BJ (cell line): ENCODE measurements at places on chromosomes 6 and 20. TPM values are rescaled to one million over a fixed set of nuclear protein-coding genes. Genes with fewer than 3 reads are reported as not detected.

DNA sequence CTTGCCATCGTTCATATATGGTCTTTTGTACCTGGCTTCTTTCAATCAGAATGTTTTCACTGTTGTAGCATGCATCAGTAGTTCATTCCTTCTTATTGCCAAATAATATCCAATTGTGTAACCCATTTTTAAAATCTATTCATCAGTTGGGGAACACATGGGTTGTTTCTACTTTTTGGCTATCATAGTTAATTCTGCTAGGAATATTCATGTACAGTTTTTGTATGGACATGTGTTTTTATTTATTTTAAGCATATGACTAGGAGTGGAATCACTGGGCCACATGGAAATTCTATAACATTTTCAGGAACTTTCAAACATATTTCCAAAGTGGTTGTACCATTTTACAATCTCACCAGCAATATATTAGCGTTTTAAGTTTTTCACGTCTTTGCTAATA, 187.4 kb upstream of the PRND start:
- DNase-seq = no peak

DNA sequence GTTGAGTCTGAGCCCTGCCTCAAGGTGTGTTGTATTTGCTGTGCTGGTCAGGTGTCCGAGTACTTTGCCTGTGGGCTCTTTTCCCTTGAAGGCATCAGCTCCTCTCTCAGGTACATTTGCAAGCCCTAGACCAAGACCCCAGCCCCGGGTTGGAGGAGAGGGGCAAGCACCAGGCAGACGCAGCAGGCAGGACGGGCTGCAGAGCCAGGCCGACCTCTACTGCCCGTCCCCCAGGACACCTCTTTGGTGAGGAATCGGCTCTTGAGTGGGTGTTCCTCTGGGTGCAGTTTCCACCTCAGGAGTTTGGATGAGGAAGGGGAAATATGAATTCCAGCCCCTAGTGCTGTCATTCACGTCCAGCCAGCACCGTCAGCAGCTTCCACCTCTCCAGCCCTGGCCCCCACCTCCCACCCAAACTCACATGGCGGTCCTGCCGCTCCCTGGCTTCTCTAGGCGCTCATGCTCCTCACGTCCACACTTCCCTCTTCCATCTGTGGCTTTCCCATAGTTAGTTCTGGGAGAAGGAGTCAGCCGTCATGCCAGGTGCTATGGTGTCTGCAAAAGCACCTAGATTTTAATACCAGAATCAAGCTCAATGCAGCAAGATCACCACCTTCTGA, 183.9 kb downstream of the DLL1 start:
- DNase-seq = no peak

- DNase-seq = no peak
Measured at GRCh38 chr6:110329714-110330436, 28.3 kb downstream of the METTL24 start.

DNA sequence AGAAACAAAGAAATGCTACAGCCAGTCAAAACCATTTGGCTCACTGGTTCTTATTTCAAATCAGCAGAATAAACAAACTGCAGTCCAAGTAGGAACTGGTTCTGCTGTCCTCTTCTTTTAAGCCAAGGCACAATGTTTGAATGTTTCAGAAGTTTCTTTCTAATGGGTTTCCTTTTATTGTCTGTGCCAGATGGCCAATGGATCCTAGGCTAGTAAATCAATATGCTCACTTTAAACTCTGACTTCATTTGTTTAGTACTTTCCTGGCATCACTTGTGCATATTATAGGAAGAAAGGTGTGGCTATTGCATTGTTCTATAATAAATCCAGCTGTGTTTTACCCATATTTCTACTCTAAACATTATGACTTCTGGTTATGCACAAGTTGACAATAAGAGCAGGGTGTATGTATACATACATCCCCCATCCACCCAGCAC, 99.7 kb upstream of the PLCB4 start:
- no peak for DNase-seq

DNA sequence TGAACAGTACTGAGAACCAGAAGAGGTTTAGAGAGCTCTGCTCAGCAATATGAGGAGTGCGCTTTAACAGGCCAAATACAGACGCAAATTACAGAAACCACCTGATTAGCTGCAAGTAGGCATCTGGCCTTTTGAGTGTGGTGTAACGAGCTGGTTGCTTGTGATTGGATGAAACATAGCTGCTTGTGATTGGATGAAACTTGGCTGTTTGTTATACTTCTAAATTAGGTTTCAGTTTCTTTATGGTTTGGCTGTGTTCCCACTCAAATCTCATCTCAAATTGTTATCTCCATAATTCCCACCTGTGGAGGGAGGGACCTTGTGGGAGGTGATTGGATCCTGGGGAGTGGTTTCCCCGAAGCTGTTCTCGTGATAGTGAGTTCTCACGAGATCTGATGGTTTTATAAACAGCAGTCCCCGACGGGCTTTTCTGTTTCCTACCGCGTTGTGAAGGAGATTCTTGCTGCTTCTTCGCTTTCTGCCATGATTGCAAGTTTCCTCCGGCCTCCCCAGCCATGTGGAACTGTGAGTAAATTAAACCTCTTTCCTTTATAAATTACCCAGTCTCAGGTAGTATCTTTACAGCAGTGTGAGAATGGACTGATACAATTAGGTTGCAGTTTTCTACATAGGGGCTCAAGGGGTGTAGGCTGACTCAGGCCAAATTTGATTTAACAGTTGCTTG, 655.9 kb upstream of the MAN1A1 start:
- no peak for DNase-seq

The GSTA4 gene
- 20.9 and 35.1 TPM in 2 replicates for polyA plus RNA-seq

DNA sequence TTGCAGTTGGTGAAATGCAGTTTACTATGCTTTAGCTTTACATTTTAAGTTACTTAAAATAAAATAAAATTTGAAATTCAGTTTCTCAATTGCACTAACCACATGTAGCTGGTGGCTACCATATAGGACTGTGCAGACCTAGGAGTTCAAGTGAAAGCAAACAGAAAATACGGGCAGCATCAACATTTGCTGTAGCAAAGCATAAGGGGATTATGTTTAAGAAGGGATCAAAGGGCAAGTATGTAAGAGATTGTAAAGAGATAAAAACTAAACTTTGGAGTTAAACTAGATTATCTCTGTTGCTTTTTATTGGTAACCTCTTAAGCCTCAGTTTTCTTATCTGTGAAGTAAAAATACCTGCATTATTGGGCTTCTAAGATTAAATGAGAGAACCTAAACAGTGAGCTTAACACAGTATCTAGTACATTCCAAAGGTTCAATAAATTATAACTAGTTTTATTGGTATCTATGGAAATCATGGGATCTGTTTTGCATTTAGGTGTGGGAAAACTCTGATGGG, 81.2 kb downstream of the SPTLC3 start:
- DNase-seq = no peak
